ENCODE measurements at places on chromosomes 7 and 10.

DNA sequence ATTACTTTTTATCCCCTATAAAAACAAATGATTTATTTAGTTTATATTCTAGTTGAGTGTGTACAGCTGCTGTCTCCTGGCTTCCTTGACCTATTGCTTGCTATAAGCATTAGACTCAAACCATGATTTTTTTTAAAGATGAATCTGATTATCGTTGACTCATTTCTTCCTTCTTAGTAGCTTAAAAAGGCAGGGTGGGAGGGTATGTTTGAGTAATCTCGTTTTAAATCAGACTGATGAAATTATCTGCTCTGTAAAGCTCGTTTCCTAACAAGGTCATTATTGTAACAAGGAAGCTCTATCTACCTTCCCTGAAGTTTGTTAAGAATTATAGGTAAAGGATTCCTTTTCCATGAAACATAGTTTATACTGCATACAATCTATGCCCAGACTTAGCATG is 276.3 kb upstream of the KCND2 start:
- no peak for DNase-seq

GRCh38 chr7:98211221-98211675 is at the start of gene BHLHA15:
TSS of gene BHLHA15 (plus strand) at chr7:98211439. CDS start at chr7:98212310, 871 bp downstream.
- DNase-seq, result peak; percentile 20

DNA sequence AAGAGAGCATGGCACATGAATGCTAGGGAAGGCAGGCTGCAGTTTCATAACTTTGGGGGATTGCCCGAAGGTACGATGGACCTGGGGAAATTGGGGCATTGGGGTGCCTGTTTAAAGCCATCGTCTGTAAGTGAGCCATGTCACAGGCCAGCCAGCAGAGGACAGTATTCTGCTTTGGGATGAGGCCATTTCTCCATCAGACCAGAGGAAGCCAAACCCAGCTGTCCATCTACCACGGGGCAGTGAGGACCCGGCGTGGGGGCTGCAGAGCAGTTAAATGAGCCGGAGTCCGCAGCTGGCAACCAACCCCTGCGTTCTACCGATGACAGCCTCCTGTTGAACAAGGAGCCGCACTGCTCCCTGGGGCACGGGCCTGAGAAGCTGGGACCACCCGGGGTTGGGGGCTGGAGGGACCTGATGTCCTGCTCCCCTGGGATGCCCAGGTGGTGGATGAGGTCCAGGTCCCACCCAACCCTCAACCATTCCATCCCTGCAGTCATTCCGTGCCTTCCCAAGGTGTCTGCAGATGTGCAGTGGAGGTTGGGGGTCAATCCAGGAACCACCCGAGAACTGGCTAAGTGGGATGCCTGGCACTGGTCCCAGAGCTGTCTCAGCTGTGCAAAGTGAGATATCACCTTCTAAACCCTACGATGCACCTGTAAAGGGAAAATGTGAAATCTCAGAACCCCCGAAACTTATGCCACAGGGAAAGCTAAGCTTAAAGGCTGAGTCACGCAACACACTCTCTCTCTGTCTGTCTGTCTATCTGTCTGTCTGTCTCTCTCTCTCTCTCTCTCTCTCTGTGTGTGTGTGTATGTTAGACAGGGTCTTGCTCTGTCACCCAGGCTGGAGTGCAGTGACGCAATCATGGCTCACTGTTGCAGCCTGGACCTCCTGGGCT is 12.1 kb upstream of the RHBDD2 start:
- DNase-seq, result peak; percentile 70

DNA sequence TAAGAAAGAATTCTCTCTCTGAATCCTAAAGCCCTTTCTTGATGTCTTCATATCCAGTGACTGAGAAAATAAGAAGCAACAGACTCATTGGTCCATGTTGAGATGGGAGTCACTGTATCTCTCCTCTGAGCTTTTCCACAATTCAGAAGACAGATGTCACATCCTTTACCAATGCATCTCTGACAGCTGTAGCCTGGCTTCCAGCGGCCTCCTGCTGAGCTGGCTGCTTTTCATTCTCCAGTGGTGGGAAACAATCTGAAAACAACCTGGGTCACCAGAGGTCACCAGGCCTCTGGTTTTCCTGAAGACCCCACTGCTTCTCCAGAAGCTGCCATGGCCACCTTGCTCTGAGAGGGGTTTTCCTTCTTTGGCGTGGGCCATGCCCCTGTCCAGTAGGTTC is 18.3 kb upstream of the RPA3 start:
- DNase-seq, result no peak

DNA sequence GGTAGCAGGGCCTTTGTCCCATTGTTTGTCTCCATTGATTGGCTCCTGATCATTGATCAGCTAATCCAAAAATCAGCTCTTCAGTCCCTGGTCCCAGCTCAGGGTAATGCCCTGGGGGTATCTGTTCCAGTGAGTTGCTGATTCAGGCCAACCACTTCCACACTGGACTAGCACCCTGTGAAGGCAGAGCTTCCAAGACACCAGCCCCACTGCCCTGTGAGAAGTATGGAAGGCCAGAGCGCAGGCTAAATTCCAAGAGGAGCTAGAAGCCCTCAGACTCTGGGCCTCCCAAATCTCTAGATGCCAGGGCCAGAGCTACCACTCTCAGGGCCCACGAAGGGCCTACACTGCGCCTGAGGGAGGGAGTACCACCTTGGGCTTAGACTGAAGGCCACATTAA is 10.4 kb downstream of the TMEM72 start:
- DNase-seq, result no peak

- no peak for DNase-seq
These were observed 54.7 kb downstream of the SCD start for GRCh38 chr10:100401631-100402328.

GRCh38 chr7:57218196-57218716 is 86.0 kb upstream of the ZNF479 start:
- DNase-seq, result no peak
